ENCODE measurements at places on chromosomes 2 and 18.

DNA sequence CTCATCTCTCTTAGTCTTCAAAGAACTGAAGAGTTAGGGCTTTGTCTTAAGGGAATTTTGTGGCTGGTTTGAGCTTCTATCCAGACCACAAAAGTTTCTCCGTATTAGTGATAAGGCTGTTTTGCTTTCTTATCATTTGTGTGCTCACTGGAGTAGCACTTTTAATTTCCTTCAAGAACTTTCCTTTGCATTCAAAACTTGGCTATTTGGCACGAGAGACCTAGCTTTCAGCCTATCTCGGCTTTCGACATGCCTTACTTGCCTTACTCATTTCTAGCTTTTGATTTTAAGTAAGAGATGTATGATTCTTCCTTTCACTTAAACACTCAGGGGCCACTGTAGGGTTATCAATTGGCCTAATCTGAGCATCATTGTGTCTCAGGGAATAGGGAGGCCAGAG is 29.9 kb downstream of the HDHD2 start:
- no peak for DNase-seq

DNA sequence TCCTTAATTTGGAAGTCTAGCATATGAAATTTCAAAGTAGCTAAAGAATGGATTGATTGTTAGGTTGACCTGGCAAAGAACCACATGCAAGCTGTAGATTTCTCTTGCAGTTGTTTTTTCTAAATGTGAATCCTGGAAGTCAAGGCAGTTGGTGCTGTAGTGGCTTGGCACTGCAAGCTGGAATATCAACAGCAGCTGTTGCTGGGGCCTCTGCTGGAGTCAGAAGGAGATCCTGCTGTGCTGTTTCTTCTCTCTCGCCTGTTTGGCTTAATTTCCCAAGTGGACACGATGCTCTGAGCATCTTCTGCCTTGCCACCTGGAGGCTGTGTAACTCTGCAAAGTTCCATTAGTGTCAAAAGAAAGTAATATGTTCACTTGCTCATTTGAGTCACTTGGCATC is 12.6 kb downstream of the PIK3C3 start:
- DNase-seq, result no peak

DNA sequence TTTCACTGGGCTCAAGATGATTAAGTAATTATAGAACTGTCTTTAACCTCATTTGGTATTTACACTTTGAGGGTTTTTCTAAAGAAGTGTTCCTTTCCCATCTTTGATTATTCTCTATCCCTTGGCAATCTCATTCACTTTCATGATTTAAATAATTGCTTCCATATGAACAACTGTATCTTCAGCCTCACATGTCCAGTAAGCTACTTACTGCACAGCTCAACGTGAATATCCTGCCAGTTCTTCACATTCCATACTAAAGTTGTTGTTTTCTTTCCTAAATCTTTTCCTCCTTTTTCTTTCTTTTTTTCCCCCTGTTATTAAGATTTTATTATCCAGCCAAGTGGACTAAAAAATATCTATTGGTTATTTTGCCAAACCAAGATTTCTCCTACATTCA is 37.7 kb downstream of the ZC3H15 start:
- DNase-seq, result no peak

- no peak for DNase-seq
Observed at GRCh38 chr2:10814571-10815331, 2.2 kb upstream of the PDIA6 start.

DNA sequence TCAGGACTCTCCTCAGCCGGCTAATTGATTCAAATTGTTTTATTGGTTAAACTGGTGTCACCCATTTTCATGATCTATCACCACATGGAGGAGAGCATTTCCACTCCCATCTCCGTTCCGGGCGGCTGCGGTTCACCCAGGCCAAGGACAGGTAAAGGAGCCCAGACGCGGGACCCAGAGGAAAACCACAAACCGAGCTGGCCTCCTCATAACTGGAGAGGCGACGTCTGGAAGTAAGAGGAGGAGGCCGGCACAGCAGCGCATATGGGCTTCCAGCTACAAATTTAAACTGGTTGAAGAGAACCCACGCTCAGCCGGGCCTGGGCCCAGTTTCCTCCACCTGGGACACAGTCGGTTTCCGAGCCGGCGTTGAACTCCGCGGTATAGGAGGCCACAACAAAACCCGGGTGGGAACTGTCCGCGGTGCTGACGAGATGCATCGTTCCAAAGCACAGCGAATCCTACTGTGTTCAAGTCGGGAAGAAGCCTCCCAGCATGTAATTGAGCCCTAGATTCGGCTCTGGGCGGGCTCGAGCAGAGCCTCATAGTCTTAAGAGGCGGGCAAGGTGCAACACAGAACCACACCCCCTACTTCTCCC is 3.0 kb upstream of the SKOR2 start:
- no peak for DNase-seq

GRCh38 chr2:190270298-190270697 is 49.3 kb downstream of the HIBCH start:
- DNase-seq, result no peak

DNA sequence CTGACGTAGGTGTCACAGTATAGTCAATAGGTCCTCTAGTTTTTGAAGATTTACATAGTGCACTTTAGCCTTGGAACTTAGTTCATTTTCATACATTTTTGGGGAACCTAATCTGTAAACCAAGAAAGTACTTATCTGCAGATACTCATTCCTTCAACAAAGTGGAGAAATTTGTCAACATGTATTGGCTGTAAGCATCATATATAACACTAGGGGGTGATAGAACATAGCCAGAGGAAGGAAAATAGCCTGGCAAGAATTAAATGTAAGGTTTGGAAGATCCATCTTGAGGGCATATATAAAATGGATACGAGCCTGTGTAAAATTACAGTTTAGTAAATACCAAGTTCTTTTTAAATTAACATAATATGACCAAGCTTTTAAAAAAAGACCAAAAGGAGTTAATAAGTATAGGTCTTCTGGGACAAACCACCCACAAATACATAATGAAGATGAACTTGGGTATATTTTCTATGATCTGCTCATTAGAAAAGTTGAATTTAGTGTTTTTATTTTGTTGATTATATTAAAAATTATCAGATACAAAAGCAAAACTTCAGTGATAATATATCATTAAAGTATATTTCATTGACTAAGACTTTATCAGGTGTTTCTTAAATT is 18.2 kb downstream of the RPL37A start:
- DNase-seq, result no peak

GRCh38 chr2:149814049-149814448 is 226.5 kb upstream of the MMADHC start:
- DNase-seq, result no peak

GRCh38 chr2:25614711-25615110 is 58.7 kb downstream of the DTNB start:
- no peak for DNase-seq

DNA sequence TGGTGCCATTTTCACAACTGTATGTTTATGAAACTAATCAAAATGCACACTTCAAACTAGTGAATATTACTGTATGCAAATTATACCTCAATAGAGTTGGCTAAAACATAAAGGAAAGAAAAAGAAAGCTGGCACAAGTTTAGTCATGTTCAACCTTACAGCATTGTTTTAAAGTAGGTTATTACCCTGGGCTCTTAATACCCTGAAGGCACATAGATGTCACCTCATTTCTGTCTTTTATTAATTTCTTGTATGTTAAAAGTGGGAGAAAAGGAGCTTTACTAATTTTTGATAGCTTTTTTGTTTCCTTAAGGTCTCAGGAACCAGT is 32.7 kb downstream of the TMEM131 start:
- DNase-seq, result no peak

Data from T-helper 1 cell (primary cell).